ENCODE measurements at places on chromosomes 6 and 20.
A peak's percentile ranks its signal among the peaks of the same experiment; 100 is the strongest.

- DNase-seq, result peak; percentile 94
Measured at GRCh38 chr6:15245361-15246216, at the start of gene JARID2. JARID2 (plus strand) TSS chr6:15246069; CDS start chr6:15246540, 471 bp downstream.

- DNase-seq, result peak; percentile 76
Measured at GRCh38 chr20:45358282-45359068, 4.5 kb upstream of the SYS1 start.

- no peak for DNase-seq
Measured at GRCh38 chr20:50285376-50286173, 94.9 kb downstream of the CEBPB start.

DNA sequence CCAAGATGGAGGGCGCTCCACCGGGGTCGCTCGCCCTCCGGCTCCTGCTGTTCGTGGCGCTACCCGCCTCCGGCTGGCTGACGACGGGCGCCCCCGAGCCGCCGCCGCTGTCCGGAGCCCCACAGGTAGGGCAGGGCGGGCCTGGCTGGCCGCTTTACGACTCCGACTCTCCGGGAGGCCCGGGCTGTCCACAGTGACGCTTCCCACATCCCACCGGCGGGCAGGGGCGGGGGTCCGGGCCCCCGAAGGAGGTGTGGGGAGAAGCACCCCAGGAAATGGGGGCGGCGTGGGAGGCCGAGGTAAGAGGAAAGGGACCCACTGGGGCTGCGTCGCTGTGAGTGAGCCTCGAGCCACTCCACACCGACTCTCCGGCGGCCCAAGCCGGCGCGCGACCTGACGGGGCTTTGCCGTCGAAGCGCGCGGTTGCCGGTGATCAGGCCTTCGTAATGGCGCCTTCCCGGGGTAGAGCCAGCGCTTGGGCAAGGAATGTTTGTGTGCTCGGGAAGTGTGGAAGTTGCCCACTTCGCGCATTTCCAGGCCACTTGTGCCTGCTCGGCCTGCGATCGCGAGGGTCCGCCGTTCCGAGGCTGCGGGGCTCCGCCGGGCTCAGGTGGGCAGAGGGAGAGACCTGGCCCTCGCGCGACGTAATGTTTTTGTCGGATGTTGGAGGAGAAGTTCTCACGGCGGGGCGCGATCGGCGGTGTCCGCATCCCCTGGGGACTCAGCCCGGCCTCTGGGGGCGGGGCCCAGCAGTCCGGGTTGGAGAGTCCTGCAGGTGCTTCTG is 427 bp downstream of the GINM1 start:
- peak; percentile 72 for DNase-seq

GRCh38 chr6:104973404-104973803 is 16.5 kb downstream of the LIN28B start:
- no peak for DNase-seq

GRCh38 chr6:136962661-136963060 is 40.6 kb downstream of the SLC35D3 start:
- DNase-seq, result no peak

- no peak for DNase-seq
Measured at GRCh38 chr20:24620937-24621519, 151.6 kb downstream of the SYNDIG1 start.

- DNase-seq, result no peak
Measured at GRCh38 chr20:32621891-32622584, 36.9 kb upstream of the NOL4L start.

DNA sequence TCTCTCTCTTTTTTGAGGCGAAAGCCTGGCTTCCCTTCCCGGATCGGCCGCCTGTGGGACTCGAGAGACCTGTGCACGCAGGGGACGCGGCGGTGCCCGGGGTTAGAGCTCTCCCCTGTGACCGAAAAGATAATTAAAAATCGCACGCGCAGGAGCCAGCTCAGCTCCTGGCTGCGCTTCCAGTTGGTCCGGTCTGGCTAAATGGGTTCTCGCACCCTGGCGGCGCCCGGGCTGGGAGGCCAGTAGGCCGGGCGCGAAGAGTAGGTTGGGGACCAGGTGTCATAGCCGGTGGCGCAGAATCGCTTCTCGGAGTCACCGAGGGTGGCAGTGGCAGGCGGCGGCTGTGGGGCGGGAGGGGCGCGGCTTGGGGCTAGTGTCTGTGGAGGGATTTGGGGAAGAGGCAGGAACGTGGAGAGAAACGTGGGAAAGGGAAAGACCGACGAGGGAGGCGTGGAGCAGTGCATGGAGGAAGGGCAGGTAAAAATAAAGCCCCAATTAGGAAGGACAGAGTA is 41.9 kb upstream of the SUPT3H start:
- peak; percentile 11 for DNase-seq

- no peak for DNase-seq
Measured at GRCh38 chr6:110354153-110354552, 4.0 kb downstream of the METTL24 start.

- peak; percentile 85 for DNase-seq
Measured at GRCh38 chr20:57748601-57749130, 38.9 kb upstream of the PMEPA1 start.

GRCh38 chr6:41209547-41210320 is 8.8 kb upstream of the TREML2 start:
- DNase-seq, result no peak

DNA sequence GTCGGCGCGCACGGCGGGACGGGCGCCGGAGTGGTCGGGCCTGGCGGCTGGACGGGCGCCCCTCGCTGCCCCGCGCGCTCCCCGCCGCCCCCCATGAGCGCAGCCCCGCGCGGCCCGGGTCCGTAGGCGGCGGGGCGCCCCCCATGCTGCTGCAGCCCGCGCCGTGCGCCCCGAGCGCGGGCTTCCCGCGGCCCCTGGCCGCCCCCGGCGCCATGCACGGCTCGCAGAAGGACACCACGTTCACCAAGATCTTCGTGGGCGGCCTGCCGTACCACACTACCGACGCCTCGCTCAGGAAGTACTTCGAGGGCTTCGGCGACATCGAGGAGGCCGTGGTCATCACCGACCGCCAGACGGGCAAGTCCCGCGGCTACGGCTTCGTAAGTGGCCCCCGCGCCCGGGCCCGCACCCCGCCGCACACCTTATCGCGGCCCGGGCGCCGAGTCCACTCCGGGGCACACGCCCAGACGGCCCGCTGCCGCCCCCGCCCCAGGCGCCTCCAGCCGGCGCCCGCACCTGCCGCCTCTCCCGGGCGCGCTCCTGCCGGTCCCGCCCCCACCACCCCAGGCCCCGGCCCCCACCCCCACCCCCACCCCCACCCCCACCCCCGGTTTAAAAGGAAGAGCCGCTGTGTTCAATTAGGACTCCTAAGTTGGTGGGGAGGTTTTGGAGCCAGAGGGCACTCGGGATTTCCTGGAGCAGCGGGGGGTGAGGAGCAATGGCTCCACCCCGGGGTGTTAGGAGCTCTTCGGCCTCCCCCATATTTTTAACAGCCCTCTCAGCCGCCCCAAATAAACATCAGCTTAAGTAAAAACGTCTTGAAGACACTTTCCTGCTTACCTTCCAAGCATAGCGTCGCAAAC is 474 bp downstream of the RBM38 start:
- DNase-seq, result no peak

DNA sequence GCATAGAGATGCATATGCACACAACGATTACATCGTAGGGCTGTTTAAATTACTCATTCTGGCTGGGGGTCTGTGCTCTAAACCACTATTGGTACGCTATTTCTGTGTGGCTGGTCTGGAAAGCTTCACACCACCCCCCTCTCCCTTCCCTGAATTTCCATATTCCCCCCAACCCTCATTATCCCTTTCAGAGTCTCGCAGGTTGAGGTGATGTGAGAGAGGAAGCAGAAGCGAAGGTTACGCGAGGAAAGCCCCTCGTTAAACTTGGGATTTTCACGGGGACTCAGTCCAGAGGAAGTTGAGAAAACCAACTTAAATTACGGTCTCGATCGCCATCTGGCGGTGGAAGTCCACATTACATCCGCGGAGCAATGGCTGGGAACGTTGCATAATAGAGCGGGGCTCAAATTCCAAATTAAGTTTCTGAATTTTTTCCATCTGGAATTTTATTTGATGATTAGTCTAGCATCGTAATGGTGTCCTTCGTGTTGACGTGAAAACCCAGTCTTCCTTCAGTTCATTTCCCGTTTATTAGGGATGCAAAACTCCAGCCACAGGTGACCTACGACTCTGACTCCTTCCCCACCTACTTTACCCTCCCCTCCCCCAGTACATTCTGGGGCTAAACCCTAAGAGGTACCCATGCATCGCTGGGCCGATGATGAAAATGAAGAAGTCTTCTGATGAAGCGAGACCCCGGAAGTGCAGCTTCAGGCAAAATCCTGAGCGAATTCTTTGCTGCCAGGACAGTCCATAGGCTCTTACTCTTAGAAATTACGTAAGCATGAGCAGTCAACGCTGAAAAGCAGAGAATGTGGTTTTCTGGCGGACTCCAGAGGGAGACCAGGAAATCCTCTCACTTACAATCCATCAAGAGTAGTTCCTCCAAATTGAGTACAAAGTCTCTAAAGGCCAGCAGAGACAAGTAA is 19.7 kb downstream of the HLA-DOB start:
- DNase-seq, result no peak

DNA sequence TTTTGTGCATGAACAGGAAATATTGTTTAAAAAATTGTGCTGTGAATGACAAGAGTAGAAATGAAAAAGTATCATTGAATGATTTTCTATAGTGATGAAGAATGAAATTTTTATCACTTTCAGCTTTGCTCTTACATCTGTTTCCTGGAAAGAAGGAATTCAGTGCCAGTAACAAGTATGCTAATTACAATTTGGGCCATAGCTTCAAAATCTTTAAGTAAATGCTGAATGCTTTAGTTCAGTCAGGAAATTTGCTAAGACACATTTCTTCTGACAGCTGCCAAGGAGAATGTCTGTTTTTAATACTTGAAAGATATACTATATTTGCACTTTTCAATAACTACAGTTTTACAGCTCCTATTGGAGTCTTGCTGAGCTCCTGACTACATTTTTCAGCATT is 203.7 kb upstream of the RSPO3 start:
- DNase-seq, result no peak

- DNase-seq, result no peak
Measured at GRCh38 chr20:21004386-21005076, 101.6 kb downstream of the LINC00237 start.

GRCh38 chr6:140604786-140605185 is 1230.3 kb upstream of the CITED2 start:
- DNase-seq, result no peak

All from ascending aorta (tissue), 2 donors.